Endothelial cell of umbilical vein (primary cell): ENCODE measurements at places on chromosomes 3 and 15. TPM values are rescaled to one million over a fixed set of nuclear protein-coding genes. Genes with fewer than 3 reads are reported as not detected.

The CLDN16 gene
- total RNA-seq = not detected in 2 replicates

The SCAANT1 gene
- total RNA-seq = not detected in 2 replicates

The IQCF5 gene
- total RNA-seq = not detected in 2 replicates

The UBE2E2 gene
- 32.8 and 45.4 TPM in 2 replicates for total RNA-seq

The GOLGA6L2 gene
- not detected in 2 replicates for total RNA-seq

The SI gene
- total RNA-seq = not detected in 2 replicates

GRCh38 chr3:47711596-47711995 lies 70.1 kb downstream of the SMARCC1 start:
- H3K4me1 ChIP-seq = peaks cover 11% of the 10 kb centered on the region
- H3K36me3 ChIP-seq = peaks cover 15% of the 10 kb centered on the region
- no peak overlapping the region for H3K4me3 ChIP-seq
- H3K27me3 ChIP-seq = no peaks in the 10 kb centered on the region
- H3K27ac ChIP-seq = no peak overlapping the region

DNA sequence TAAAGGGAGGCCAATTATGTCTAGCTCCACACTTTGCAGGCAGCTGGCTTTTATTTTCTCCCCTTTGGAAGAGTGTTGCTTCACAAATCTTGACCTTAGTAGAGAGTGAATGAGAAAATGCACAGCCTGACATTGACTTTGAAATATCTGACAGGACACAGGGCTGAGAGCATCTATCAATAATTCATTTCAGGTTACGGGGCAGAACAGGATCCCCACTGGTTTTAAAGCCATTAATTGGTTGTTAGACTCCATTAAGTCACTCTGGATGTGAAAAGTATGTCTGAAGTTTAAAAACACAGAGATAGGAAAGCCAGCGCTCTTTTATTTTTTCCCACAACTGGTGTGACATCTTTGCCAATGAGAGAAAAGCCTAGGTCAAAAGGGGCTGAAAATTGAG lies 251.9 kb upstream of the TMC3 start:
- H3K27ac ChIP-seq = no peak overlapping the region
- no peaks in the 10 kb centered on the region for H3K4me1 ChIP-seq
- no peak overlapping the region for H3K4me3 ChIP-seq
- H3K27me3 ChIP-seq = no peaks in the 10 kb centered on the region
- DNase-seq = no peak
- H3K36me3 ChIP-seq = no peaks in the 10 kb centered on the region

DNA sequence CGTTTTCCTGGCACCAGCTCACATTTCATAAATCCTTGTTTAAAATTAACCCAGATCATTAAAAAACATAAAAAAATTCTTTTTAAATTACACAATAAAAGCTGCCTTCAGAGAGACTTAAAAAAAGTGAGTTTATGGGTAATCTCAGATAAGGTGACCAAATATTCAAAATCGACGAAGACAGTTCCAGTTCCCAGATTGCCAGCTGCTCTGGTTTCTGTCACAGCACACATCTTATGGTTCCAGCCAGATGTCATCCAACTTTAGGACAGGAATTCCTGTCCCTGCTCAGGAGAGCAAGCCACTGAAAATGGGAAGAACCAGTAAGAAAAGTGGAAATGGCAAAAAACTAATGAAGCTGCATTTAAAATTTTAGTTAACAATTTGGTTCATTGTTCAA lies 15.8 kb upstream of the ZNF770 start:
- H3K4me1 ChIP-seq = no peaks in the 10 kb centered on the region
- no peak overlapping the region for H3K4me3 ChIP-seq
- DNase-seq = no peak
- no peak overlapping the region for H3K27ac ChIP-seq
- peaks cover 3% of the 10 kb centered on the region for H3K27me3 ChIP-seq
- no peaks in the 10 kb centered on the region for H3K36me3 ChIP-seq

DNA sequence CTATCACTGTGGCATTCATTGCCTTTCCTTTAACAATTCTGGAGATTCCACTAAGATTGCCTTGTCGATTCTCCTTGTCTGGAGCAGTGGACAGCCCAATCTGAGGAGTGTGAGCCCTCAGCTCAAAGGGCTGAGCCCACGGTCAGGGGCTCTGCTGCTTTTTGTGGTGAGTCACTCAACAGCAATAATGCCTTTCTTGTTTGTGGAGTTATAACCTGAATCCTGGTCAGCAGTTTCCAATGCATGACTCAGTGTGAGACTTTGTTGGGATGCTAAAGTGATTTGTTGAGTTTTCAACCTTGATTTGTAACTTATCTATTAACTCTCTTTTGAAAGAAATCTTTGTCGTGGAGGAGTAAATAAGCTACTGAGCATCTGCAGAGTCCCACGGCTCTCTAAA lies 183.5 kb downstream of the TJP1 start:
- no peak overlapping the region for H3K27ac ChIP-seq
- H3K4me3 ChIP-seq = no peak overlapping the region

DNA sequence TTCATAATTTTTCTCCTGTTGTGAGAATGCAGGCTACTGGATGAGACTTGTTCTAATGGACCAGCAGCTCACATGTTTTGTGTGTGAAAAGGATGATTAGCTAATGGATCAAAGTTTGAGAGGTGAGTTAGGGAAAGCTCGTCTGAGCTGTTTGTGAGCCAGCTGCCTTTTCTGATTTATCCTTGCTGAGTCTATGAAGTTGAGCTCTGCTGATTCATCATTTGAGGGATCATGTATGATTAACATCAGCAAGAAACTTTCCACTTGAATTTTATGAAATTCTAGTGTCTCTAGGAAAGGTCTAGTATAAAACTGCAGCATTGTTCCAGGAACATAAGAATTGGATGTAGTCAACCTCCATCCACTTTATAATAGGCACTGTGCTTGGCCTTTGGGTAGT lies 698.7 kb downstream of the NTRK3 start:
- no peaks in the 10 kb centered on the region for H3K4me1 ChIP-seq
- H3K27me3 ChIP-seq = no peaks in the 10 kb centered on the region
- no peak overlapping the region for H3K4me3 ChIP-seq
- H3K27ac ChIP-seq = no peak overlapping the region

GRCh38 chr15:23566071-23566554 lies 639 bp downstream of the MKRN3 start:
- H3K4me1 ChIP-seq = no peaks in the 10 kb centered on the region
- DNase-seq = peak; percentile 13
- no peaks in the 10 kb centered on the region for H3K27me3 ChIP-seq
- H3K4me3 ChIP-seq = no peak overlapping the region
- H3K27ac ChIP-seq = no peak overlapping the region

- no peaks in the 10 kb centered on the region for H3K36me3 ChIP-seq
- no peaks in the 10 kb centered on the region for H3K4me1 ChIP-seq
- no peak overlapping the region for H3K27ac ChIP-seq
- no peak overlapping the region for H3K4me3 ChIP-seq
- no peaks in the 10 kb centered on the region for H3K27me3 ChIP-seq
Observed at GRCh38 chr3:104614564-104614963, 752.1 kb upstream of the ALCAM start.

DNA sequence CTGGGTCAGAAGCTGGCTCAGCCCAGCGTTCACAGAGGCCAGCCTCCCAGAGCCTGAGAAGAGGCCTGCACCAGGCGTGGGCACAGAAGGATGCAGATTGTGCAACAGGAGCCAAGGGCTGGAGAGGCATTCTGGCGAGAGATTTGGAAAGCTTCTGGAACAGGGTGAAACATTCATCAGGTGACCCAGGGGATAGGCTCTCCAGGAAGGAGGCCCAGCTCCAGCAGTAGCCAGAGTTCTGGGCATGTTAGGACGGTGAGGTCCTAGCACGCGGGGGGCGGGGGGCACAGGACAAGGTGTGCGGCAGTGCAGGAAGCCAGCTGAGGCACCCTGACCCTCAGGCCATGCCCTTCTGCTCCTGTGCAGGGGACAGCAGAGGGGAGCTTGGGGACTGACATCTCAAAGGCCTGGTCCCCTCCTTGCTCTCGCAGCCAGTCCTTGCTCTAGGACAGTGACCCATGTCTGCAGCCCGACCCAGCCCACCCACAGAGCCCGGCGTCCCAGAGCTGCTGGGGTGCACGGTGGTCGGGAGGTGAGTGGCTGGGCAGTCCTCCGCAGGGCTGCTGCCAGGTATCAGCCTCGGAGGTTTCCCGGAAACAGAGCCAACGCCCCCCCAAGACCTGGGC lies 111.7 kb upstream of the KLF13 start:
- no peaks in the 10 kb centered on the region for H3K4me1 ChIP-seq
- H3K36me3 ChIP-seq = no peaks in the 10 kb centered on the region
- no peak overlapping the region for H3K27ac ChIP-seq
- no peak overlapping the region for H3K4me3 ChIP-seq
- no peak for DNase-seq
- peaks cover 7% of the 10 kb centered on the region for H3K27me3 ChIP-seq

DNA sequence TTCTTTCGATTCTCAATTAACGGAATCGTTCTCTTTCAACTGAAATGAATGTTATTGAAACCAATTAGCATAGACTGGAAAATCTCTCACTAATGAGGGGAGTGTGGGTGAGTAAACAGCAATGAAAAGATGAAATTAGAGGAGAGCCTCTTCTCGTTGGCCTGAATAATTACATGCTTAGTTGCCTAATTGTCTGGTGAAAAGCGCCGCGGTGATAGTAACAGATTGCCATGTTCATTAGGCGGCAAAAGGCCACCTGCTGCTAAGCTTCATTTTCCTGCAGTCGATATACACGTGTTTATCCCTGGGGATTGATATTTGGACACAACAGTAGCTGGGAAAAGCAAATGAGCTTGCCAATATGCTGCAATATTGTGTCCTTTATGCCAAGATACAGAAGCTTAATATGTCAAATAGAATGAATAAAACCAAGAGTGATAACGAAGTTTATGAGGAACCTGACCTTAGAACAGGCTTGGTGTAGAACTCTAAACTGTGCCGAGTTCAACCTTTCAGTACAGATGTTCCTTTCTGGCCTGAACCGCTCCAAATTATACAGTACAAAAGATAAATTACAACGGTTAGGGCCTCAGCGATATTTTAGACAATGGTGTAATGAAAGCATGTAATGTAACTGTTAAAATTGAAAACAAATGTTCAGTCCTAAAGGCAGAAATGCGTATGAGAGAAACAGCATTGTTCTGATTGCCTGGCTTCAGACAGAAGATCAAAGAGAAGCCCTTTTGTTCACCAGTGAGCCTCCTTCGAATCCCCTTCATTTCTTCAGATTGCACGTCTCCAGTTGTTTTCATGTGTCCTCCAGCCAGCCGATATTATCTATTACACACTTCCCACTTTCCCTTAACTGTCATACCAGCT lies 185.2 kb downstream of the SHOX2 start:
- H3K36me3 ChIP-seq = no peaks in the 10 kb centered on the region
- no peaks in the 10 kb centered on the region for H3K27me3 ChIP-seq
- H3K4me3 ChIP-seq = no peak overlapping the region
- H3K4me1 ChIP-seq = no peaks in the 10 kb centered on the region

GRCh38 chr3:39350714-39351113 lies 21.2 kb downstream of the CCR8 start:
- DNase-seq = no peak
- no peak overlapping the region for H3K27ac ChIP-seq
- H3K27me3 ChIP-seq = peaks cover 4% of the 10 kb centered on the region
- no peak overlapping the region for H3K4me3 ChIP-seq

- H3K4me3 ChIP-seq = no peak overlapping the region
- H3K36me3 ChIP-seq = no peaks in the 10 kb centered on the region
- no peaks in the 10 kb centered on the region for H3K27me3 ChIP-seq
- H3K4me1 ChIP-seq = no peaks in the 10 kb centered on the region
- no peak for DNase-seq
Observed at GRCh38 chr3:176951586-176952292, 245.5 kb downstream of the TBL1XR1 start.

DNA sequence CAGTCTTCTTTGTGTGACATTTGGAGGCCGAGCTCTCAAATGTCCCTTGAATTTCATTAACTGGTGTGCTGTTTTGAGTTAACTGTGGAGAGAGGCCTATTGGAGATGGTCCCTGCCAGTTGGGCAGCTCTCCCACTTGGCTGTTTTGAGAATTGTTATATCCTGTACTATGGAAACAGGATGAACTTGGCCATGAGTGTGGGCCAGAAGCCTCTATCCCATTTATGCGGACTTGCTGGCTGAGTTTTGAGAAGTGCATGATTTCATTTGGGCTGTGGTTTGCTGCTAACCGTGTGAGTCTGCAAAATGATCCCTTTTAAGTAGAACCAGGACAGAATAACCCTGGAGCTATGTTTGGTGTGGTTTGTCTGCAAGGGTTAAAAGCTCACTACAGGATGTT lies 366.0 kb downstream of the PTPRG start:
- H3K36me3 ChIP-seq = no peaks in the 10 kb centered on the region
- peaks cover 11% of the 10 kb centered on the region for H3K4me1 ChIP-seq
- no peaks in the 10 kb centered on the region for H3K27me3 ChIP-seq
- H3K4me3 ChIP-seq = no peak overlapping the region
- no peak overlapping the region for H3K27ac ChIP-seq

DNA sequence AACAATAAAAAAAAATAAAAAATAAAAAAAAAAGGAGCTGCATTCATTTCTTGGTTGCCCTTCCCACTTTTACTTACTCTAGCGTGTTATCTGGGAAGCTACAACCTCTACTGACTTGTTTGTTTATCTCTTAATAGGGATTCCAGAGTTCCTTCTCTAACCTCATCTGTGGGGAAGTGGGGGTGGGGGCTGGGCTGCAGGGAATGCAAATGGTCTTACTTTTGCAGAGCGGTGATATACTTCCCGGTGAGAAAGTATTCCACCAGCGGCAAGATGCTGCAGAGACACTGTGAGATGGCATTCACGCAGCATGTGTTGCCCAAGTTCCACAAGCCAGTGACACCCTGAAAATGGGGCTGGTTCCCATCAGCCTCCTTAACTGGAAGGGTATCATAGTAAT lies 2.1 kb downstream of the USP50 start:
- H3K4me1 ChIP-seq = no peaks in the 10 kb centered on the region
- H3K4me3 ChIP-seq = no peak overlapping the region
- no peak for DNase-seq
- no peak overlapping the region for H3K27ac ChIP-seq
- H3K36me3 ChIP-seq = no peaks in the 10 kb centered on the region
- peaks cover 3% of the 10 kb centered on the region for H3K27me3 ChIP-seq

DNA sequence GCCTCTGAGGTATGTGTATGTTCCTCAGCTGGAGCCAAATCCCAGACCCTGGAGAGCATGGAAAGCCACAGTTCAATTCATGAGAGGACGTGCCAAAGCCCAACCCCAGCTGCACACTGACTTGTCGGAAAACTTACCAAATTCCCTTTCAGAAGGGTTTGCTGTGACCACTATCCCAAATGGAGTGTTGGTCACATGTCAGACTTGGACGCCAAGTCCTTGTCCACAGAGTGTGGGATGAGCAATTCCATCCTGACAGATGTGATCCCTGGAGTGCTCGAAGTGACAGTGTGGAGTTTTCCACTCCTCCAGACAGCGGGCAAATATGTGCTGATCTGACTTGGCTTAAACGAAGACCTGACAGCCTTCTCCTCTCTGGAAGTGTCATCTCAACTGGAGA lies 71.2 kb downstream of the RORA start:
- no peaks in the 10 kb centered on the region for H3K36me3 ChIP-seq
- H3K27me3 ChIP-seq = peaks cover 7% of the 10 kb centered on the region
- no peak overlapping the region for H3K4me3 ChIP-seq
- DNase-seq = no peak
- no peak overlapping the region for H3K27ac ChIP-seq

- H3K4me3 ChIP-seq = no peak overlapping the region
- H3K4me1 ChIP-seq = no peaks in the 10 kb centered on the region
- DNase-seq = no peak
Observed at GRCh38 chr15:33639978-33640377, 328.3 kb upstream of the CHRM5 start.

- no peaks in the 10 kb centered on the region for H3K27me3 ChIP-seq
- no peak overlapping the region for H3K4me3 ChIP-seq
- no peaks in the 10 kb centered on the region for H3K4me1 ChIP-seq
- H3K36me3 ChIP-seq = no peaks in the 10 kb centered on the region
- DNase-seq = no peak
- H3K27ac ChIP-seq = no peak overlapping the region
Observed at GRCh38 chr3:174342941-174343501, 516.1 kb upstream of the NAALADL2 start.
